ENCODE measurements at places on chromosomes 5 and 9. TPM values are rescaled to one million over a fixed set of nuclear protein-coding genes. Genes with fewer than 3 reads are reported as not detected.

DNA sequence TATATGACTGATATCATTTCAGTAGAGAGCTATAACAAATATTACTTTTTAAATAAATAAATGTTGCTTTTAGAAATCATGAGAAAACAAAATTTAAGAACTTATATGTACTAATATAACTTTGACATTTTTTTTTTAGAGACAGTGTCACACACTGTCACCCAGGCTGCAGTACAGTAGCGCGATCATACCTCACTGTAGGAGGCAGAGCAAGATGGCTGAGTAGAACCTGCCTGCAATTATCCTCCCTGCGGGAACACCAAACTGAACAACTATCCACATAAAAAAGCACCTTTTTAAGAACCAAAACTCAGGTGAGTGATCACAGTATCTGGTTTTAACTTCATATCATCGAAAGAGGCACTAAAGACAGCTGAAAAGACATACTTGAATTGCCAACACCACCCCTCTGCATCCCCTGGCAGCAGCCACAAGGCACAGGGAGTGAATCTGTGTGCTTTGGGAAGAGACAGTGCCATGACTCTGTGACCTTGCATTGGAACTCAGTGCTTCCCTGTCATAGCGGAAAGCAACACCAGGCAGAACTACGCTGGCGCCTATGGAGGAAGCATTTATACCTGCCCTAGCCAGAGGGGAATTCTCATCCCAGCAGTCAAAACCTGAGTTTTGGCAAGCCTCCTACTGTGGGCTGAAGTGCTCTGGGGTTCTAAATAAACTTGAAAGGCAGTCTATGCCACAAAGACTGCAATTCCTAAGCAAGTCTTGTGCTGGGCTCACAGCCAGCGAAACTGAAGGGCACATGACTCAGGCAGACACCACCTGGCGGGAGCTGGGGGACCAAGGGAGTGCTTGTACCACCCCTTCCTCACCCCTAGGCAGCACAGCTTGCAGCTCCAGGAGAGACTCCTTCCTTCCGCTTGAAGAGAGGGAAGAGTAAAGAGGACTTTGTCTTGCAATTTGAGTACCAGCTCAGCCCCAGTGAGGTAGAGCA is 142.7 kb downstream of the FBXL17 start:
- DNase-seq = peak; percentile 25
- no peaks in the 10 kb centered on the region for H3K36me3 ChIP-seq
- peak overlapping the region; percentile 22 for H3K27ac ChIP-seq
- no peak overlapping the region for H3K4me3 ChIP-seq
- H3K4me1 ChIP-seq = peaks cover 9% of the 10 kb centered on the region

DNA sequence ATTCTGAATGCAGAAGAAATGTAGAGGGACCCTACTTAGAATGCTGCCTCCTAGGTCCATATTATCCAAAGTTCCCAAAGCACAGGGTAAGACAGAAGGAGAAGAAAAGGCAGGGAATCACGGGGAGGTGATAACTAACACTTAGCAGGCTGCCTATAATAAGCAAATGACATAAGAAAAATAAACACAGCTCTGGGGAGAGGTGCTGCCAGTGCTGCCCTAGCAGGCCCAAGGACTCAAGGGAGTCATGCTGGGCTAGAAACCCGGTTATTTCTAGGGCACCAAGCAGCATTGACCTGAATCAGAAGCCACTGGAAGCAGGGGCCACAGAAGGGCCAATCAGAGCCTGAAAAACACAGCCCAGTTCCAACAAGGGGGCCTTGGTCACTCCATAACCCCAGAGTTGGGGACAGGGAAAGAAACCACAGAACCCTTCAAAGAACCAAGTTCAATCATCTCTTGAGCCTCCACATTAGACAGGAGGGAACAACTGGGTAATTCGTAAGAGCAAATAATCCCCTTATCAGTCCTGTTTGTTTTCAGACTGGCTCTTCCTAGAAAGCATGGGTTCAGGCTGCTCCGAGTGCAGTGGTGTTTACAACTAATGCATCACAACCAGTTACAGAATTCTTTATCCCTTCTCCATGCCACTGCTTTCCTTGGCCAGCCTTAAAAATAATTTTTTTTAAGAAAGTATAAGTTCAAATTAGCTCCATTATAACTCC is 24.0 kb downstream of the NRG2 start:
- DNase-seq = no peak
- no peaks in the 10 kb centered on the region for H3K4me1 ChIP-seq
- no peak overlapping the region for H3K4me3 ChIP-seq
- H3K27me3 ChIP-seq = peaks cover 5% of the 10 kb centered on the region
- no peaks in the 10 kb centered on the region for H3K36me3 ChIP-seq

DNA sequence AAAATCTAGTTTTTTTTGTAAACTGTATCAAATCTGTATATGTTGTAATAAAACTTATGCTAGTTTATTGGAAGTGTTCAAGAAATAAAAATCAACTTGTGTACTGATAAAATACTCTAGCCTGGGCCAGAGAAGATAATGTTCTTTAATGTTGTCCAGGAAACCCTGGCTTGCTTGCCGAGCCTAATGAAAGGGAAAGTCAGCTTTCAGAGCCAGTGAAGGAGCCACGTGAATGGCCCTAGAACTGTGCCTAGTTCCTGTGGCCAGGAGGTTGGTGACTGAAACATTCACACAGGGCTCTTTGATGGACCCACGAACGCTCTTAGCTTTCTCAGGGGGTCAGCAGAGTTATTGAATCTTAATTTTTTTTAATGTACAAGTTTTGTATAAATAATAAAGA is 24.3 kb downstream of the HMGCR start:
- peaks cover 45% of the 10 kb centered on the region for H3K36me3 ChIP-seq
- H3K4me3 ChIP-seq = no peak overlapping the region
- H3K27me3 ChIP-seq = no peaks in the 10 kb centered on the region
- DNase-seq = no peak

The PCDHGB3 gene
- 3.3 TPM for total RNA-seq

DNA sequence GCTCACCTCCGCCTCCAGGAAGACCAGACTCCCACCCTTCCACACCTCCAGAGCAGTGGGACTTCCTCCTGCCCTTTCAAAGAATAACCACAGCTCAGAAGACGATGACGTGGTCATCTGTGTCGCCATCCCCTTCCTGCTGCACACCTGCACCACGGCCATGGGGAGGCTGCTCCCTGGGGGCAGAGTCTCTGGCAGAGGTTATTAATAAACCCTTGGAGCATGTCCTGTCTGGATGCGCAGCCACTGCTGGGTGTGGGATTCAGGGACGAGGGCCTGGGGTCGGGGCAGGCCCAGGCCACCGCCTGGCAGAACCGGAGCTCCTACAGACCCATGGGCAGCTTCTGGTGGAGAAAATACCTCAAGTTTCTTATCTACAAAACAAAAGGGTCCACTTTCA is 5.0 kb downstream of the PAEP start:
- no peak overlapping the region for H3K27ac ChIP-seq
- H3K4me3 ChIP-seq = no peak overlapping the region
- peaks cover 12% of the 10 kb centered on the region for H3K36me3 ChIP-seq
- no peaks in the 10 kb centered on the region for H3K27me3 ChIP-seq

DNA sequence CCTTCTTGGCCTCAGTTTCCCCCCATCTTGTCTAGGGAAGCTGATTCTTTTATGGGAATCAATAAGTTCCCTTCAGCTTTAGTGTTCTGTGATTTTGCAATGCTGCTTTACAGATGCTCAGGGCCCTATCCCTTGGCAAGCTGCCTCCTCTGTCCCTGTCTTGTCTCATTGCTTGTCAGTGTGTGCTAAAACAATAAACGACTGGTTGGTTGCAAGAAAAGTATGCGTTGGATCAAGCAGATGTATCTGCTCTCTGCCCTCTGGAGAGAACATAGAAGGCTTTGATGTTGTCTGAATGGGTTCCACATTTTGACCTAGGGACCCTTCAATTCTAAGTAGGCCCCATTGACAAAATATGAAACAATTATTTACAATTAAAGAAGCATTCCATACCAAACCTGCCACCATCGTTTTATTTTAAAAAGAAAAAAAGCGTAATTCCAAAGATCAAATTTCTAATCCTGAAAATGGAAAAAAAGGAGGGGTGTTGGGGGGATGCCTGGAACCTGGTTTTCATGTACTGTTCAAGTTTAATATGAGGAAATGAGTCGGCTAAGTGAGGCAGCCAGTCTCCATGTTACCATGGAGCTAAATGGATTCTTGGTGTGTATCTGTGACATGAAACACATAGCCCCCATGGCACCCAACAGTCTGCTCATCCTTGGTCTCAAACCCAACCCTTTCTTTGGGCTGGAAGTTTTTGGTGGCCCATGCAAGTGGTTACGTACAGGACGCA is 31.2 kb upstream of the TARS1 start:
- no peaks in the 10 kb centered on the region for H3K36me3 ChIP-seq
- H3K4me1 ChIP-seq = peaks cover 9% of the 10 kb centered on the region
- no peak overlapping the region for H3K27ac ChIP-seq

The IGFBPL1 gene
- total RNA-seq = 36.7 TPM

GRCh38 chr5:68196876-68197275 is 18.7 kb upstream of the PIK3R1 start:
- H3K4me3 ChIP-seq = no peak overlapping the region
- H3K27ac ChIP-seq = no peak overlapping the region
- DNase-seq = no peak
- no peaks in the 10 kb centered on the region for H3K36me3 ChIP-seq
- peaks cover 36% of the 10 kb centered on the region for H3K4me1 ChIP-seq
- H3K27me3 ChIP-seq = peaks cover 12% of the 10 kb centered on the region

The OR1J2 gene
- total RNA-seq = not detected
